ENCODE measurements at places on chromosomes 4 and X. TPM values are rescaled to one million over a fixed set of nuclear protein-coding genes. Genes with fewer than 3 reads are reported as not detected.

CXorf49 gene
- total RNA-seq: not detected

PDGFRA gene
- total RNA-seq: 63.1 TPM

PCSK1N gene
- 0.53 TPM for total RNA-seq

PROM1 gene
- total RNA-seq: not detected

IL2 gene
- not detected for total RNA-seq

SRPK3 gene
- total RNA-seq: not detected

TBX22 gene
- not detected for total RNA-seq

SHROOM3 gene
- 6.6 TPM for total RNA-seq

RENBP gene
- 2.3 TPM for total RNA-seq

ADGRG4 gene
- not detected for total RNA-seq

GRIA3 gene
- total RNA-seq: 1.1 TPM

FGF5 gene
- total RNA-seq: 2.8 TPM

TNIP2 gene
- total RNA-seq: 81.0 TPM

CFAP99 gene
- total RNA-seq: not detected

PSMD10 gene
- total RNA-seq: 83.6 TPM

CITED1 gene
- total RNA-seq: 0.53 TPM

F8A2 gene
- not detected for total RNA-seq

PLAC8 gene
- total RNA-seq: 2.6 TPM

CSAG3 gene
- total RNA-seq: not detected

CENPVL2 gene
- not detected for total RNA-seq

TLL1 gene
- under 0.01 TPM for total RNA-seq

SSX4 gene
- total RNA-seq: not detected

IGSF1 gene
- not detected for total RNA-seq

All from myometrial cell (primary cell).